ENCODE measurements at places on chromosomes 13 and 19.

- no peak for DNase-seq
Measured at GRCh38 chr19:362683-363082, 18.1 kb upstream of the MIER2 start.

DNA sequence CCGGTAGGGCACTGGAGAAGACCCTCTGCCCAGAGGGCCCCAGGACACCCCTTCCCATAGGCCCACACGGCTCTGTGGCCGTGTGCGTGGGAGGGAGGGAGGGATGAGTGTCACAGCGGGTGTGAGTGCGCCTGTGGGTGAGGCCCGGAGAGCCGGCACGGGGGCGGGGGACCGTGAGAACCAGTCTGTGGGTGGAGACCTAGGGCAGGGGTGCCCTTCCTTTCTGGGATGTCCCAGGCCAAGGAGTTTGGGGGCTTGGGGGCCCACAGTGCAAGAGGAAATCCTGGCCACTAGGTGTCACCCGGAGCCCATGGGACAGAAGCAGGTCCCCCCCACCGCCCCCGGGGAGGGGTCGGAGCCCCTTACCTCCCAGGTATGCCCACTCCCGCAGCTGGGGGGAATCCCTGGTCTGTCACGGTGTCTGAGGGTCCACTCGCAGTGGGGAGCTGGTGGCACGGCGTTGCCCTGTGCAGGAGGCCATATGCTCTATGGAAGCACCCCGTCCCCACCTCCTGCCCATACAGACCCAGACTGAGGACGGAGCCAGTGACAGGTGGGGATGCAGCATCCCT lies 16.0 kb upstream of the SLC7A10 start:
- DNase-seq: no peak

DNA sequence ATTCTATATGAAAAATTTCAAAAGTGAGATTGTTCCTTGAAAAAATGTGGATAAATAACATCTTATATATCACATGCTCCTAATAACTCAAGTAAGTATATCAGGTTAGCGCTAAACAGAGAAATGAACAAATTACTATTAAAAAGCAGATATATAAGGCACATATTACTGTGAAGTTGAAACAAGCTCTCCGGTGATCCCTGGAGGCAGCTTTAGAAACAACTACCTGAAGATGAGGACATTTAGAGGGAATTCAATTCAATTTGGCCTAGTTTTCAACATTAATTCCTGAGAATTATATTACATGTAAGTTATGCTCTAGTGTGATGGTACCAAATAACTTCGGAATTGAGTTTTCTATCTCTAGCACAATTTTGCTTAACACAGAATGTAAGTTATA lies 1373.6 kb upstream of the SPRY2 start:
- no peak for DNase-seq

DNA sequence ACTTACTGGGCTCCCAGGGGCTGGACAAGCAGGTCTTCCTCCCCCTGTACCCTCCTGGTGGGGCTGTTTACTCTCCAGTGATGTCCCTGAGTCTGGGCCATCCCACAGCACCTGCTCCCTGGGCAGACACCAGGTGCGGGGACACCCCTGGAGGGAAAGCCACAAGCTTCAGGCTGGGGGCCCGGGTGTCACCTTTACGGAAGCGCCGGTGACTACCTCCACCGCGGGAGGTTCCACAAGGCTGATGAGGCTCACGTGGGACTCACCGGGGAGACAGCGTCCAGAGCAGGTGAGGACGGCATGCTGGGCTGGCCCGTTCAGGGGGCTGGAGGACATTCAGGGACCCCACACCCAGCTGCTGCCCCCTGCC lies 24.9 kb downstream of the NFILZ start:
- no peak for DNase-seq

GRCh38 chr13:64910096-64910495 lies 2320.0 kb downstream of the PCDH9 start:
- no peak for DNase-seq

- no peak for DNase-seq
Measured at GRCh38 chr13:58633226-58633625, 1001.7 kb downstream of the PCDH17 start.

- DNase-seq: no peak
Measured at GRCh38 chr19:309206-309565, 18.0 kb upstream of the PLPP2 start.
